ENCODE measurements at places on chromosomes 5 and 9.

- no peak for DNase-seq
Observed at GRCh38 chr5:42908086-42908485, 96.4 kb upstream of the SELENOP start.

DNA sequence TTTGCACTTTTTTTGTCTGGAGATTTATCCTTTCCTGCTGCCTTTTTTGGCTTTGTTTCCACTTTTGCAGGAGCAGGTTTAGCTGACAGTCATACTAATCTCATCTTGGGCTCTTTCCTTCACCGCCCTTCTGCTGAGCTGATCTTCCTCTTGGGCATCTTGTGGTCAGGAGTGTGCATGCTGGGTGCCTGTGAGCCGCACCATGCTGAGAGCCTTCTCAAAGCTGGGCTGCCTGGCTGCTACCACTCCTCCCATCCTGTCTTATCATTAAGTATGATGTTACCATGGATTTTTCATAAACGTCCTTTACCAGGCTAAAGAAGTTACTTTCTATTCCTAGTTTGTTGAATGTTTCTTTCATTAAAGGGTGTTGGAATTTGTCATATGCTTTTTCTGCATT is 49.5 kb upstream of the MCCC2 start:
- no peak for DNase-seq

- no peak for DNase-seq
Observed at GRCh38 chr5:143511736-143512135, 108.2 kb upstream of the NR3C1 start.

DNA sequence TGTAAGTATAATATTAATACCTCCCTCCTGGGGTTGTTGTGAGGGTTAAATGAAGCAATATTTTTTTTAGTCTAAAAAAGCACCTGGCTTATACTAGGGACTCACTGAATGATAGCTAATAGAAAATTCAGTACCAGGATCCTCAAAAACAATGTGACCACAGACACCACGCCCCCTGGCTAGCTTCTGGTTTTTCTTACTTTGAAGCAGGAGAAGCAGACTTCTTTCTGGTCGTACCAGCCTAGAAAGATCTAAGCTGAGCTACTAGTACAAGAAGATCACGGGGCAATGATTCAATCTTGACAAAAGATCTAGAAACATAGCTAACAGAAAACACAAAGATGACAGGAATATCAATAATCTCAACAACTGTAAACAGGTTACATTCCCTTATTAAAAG is 218.5 kb upstream of the SLC30A5 start:
- no peak for DNase-seq

- no peak for DNase-seq
Observed at GRCh38 chr9:133389025-133389557, 12.9 kb downstream of the STKLD1 start.

GRCh38 chr5:154791535-154791934 is 36.4 kb downstream of the LARP1 start:
- DNase-seq = no peak

DNA sequence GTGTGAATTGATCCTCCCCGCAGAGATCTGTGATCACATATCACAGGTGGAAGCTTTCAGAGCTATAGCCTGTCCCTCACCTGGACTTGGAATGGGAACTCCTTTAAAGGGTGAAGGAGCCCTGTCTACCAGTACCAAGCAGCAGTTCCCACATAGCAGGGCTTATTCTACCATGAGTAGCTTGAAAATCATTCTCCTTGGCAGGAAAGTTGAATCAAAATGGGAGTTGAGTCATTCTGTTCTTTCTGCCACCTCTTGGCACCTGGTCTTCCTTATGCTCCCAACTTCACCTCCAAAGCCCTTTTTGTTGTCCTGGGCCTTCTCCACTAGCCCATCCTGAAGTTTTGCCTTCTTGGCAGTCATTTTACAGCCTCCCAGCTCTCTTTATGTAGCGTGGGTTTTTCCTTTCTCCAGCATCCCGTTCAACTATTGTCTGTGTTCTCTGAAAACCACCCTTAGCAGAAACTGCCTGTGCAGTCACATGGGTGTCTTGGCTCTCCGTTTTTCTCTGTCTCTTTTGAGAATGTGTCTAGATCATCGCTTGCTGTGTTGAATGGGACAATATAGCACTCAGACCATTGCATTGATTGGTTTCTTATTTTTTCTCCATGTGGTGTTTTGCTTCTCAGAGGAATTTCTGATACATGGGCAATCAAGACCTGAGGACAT is 222.2 kb downstream of the AOPEP start:
- no peak for DNase-seq

DNA sequence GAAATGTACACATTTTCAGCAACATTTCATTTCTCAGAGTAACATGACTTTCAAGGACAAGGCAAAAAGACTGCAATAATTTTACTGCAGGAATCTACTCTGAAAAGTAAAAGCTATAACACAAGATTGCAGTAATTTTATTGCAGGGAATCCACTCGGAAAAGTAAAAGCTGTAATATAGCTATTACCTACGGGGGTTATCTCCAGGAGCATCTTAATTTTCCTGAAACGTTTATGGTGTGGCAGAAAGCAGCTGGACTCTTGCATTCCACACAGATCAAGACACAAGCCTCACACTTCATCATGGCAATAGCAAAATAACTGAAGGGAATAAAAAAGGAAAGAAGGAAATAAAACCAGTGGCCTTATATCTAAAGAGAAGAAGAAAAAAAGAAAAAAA is 171.2 kb downstream of the TSSK1B start:
- DNase-seq = no peak

GRCh38 chr5:152051499-152052454 is 127.1 kb upstream of the GLRA1 start:
- no peak for DNase-seq

- DNase-seq = no peak
Observed at GRCh38 chr9:130608554-130609134, 29.3 kb downstream of the FUBP3 start.

DNA sequence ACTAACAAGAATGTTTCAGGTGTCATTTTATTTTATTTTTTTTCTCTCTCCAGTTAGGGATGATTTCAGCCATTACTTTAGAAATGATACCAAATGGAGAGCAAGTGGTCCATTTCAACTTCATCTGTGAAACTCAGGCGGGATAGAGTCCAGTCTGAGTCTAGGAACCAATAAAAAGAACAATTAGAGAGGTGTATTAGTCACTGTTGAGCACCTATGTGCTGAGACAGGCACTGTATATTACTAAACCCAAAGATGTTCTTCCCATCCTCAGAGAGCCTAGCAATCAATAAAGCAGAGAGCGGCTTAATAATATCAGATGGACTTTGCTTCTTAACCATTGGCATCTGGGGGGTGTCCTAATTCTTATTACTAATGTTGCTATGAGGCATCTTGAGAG is 410.3 kb upstream of the SLC24A2 start:
- DNase-seq = no peak

DNA sequence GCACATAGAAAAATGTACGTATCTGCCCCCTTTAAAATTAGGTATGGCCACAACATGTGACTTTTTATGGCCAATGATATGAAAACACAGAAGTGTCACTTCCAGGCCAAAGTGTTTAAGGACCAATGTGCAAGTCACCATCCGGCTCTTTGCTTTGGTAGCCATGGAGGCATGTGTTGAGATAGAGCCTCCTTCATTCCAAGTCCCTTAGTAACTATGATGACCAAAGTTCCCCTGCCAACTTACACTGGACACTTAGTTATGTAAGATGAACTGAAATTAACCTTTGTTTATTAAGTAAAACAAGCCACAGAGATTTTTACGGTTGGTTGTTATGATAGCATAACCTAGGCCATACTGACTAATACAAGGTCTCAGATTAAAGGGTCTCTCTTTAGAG is 51.0 kb downstream of the FBN2 start:
- no peak for DNase-seq

DNA sequence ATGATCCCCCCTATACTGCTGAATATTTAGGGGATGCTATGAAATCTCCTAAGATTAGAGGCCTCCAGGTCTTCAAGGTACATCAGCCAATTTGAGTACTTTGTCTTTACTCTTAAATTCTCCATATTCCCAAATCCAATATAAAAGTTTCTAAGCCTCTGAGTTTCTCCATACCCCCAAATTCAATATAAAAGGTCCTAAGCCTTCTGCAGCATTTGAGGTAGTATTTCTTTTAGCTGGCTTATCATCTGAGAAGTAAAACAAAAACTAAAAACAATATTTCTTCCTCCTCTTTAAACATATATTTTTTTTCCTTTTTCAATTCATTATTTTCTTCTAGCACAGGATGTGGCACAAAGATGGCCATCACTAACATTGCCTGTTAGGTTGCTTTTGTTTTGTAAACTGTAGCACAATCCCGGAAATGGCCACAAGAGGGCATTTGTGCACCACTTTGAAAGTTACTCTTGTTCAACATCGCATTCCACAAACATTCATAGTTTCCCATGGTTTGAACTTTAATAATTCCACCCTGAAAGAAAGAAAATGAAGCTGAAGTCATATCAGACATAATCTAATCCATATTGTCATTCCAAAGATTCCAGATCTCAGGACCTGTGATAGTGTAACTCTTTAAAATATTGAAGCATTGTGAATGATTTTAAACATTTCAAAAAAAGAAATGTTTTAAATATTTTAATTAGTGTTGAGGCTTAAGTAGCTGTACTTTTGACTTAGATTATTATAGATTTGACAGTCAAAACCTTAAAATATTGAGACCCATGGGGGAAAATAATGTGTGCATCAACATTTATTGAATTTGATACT is 21.0 kb upstream of the SCGB3A2 start:
- peak; percentile 9 for DNase-seq

Measured in stimulated activated CD8-positive, alpha-beta memory T cell treated with anti-CD3 and anti-CD28 coated beads, Interleukin-15, amount 100 ng/mL, for 48 hours (primary cell).